Tongue (tissue), 3 donors: ENCODE measurements at places on chromosomes 3 and 15. TPM values are rescaled to one million over a fixed set of nuclear protein-coding genes. Genes with fewer than 3 reads are reported as not detected.

NLGN1 gene
- total RNA-seq = 12.6 TPM

CHCHD6 gene
- total RNA-seq = 4.8 TPM

THBS1 gene
- 184 TPM for total RNA-seq

HYAL3 gene
- 3.1 TPM for total RNA-seq

TRIM59 gene
- total RNA-seq = 24.3 TPM

PPP2R3A gene
- 117 TPM for total RNA-seq

TM4SF18 gene
- 11.2 TPM for total RNA-seq

CCDC13 gene
- 1.1 TPM for total RNA-seq

SNX1 gene
- 74.9 TPM for total RNA-seq

CPEB1 gene
- 1.1 TPM for total RNA-seq

LMOD3 gene
- total RNA-seq = 122 TPM

SLC2A2 gene
- total RNA-seq = not detected

LRRC31 gene
- total RNA-seq = not detected

RPS27L gene
- total RNA-seq = 45.6 TPM

FBXL22 gene
- total RNA-seq = 21.7 TPM

LYZL4 gene
- not detected for total RNA-seq

PAK6 gene
- 2.5 TPM for total RNA-seq

CD80 gene
- total RNA-seq = not detected
